ENCODE measurements at places on chromosomes 11 and 22.

DNA sequence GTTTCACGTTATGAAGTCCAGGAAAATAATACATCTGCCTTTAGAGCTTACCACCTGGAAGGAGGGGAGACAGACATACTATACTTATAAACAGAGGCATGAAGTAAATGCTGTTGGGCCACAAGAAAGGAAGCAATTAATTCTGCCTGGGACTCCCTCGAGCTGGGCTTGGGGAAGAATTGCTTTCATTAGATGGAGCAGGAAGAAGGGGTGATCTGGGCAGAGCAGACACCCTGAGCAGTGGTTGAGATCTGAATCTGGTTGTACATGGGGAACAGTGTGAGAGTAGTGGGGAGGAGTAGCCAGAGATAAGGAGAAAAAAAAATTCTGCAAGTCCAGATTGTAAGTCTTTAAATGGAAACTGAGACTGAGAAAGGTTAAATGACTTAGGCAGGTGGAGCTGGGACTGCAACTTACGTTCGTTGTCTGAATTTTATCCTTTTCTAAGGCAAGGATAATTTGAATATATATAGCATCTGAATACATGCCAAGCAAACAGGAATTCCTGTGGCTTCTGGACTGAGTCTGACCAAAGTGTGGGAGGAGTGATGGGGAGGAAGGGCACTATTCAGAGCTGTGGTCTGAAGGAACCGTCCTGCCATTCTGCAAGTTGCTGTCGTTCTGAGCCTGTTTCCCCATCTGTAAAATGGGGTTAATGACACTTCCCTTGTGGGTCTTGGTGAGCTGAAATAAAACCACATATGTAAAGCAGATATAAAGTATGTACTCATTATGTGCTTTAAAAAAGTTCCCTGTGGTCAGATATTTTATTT is 7.9 kb downstream of the NCAM1 start:
- no peak for DNase-seq

GRCh38 chr22:50399751-50400331 is 56.7 kb downstream of the PPP6R2 start:
- no peak for DNase-seq

DNA sequence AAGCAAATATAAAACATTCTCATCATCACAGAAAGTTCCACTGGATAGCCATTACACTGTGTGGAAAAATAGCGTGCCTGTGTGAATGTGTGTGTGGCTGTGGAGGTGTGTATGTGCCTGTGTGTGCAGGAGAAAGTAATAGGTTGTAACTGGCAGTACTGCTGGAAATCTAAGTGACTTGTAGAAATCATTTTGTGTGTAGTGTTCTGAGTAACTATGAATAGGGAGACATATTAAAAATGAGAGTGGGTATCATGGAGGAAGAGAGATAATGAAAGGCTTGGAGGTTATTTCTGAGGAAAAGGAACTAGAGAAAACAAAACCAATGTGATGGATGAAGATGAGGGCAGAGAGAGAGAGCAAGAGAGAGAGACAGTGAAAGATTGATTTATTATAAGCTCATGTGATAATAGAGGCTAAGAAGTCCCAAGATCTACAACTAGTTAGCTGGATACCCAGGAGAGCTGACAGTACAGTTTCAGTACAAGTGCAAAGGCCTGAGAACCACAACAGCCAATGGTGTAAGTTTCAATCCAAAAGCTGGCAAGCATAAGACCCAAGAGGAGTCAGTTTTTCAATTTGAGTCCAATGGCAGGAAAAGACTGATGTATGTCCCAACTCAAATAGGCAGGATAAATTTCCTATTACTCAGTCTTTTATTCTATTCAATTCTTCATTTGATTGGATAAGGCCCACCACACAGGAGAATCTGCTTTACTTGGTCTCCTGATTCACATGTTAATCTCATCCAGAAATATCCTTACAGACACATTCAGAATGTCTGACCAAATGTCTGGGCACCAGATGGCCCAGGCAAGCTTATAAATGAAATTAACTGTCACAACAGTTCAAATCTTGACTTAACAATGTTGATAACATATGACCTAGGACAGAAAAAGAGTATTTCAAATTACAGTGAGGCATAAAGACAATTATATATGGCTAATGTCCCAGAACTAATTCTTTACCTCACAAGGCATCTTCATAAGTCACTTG is 14.9 kb downstream of the KBTBD3 start:
- no peak for DNase-seq

- no peak for DNase-seq
Measured at GRCh38 chr11:103465555-103466140, 356.4 kb downstream of the DYNC2H1 start.

DNA sequence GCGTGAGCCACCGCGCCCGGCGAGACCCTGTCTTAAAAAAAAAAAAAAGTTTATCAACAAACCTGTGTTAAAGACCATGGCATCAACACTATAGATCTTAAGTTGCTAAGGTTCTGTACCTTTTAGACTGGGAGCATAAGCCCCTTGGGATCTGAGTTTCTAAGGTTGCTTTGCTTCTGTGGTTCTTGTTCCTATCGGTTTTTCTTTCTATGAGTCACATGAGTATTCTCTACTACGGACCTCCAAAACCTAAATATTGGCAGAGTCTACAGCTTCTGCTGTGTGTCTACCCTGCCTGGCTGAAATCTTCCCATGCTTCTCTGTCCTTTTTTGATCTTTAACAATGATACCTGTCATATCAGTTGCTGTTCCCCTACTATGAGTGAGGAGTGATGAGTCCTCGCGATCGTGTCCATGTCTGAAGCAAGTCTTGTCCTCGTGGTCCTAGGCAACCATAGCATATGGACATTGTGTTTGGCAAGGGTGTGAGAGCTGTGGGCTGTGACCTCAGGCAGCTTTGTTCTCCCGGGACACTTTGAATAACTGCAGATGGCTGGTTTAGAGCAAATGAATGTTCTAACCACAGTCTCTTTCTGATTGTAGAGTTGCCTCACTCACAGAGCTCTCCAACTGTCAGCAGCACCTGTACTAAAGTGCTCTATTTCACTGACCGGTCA is 9.0 kb upstream of the DLAT start:
- DNase-seq = no peak

GRCh38 chr11:6650980-6651379 is 4.6 kb downstream of the DCHS1 start:
- DNase-seq = no peak

GRCh38 chr11:12164061-12165014 is 53.9 kb downstream of the MICAL2 start:
- no peak for DNase-seq

DNA sequence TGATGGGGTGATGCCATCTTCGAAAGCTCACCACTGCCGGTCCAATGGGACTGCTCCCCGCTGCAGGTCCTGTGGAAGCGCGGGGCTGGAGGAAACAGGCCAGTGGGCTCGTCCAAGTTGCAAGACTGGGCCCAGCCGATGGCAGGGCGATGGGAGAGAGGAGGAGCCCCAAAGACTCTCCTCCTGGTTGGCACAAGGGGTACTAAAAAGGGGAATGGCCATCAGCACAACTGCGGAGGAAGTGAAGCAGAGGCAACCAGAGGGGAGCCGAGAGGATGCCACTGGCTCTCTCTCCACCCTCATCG is 357.1 kb downstream of the SHANK2 start:
- DNase-seq = no peak

DNA sequence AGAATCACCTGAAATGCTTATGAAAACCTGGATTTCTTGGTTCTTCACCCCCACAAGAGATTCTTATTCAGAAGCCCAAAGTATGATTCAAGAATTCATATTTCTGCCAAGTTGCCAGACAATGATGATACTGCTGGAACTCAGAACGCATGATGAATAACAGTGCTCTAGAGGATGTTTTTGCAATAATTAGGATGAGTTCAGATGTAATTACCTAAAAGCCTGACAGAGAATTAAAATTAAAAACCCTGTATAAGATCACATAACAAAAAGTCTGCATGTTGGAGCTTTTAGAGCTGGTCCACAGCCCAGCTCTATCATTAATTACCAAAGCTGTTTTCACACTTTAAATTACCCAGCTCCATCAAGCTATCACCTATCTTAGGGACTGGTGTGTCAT is 211.8 kb downstream of the LUZP2 start:
- DNase-seq = no peak

GRCh38 chr11:57269571-57270021 is 32.5 kb upstream of the APLNR start:
- DNase-seq = no peak

GRCh38 chr11:25769287-25769686 is 562.6 kb upstream of the ANO3 start:
- DNase-seq = no peak

GRCh38 chr22:40898850-40899357 is 37.0 kb upstream of the DNAJB7 start:
- DNase-seq = no peak

DNA sequence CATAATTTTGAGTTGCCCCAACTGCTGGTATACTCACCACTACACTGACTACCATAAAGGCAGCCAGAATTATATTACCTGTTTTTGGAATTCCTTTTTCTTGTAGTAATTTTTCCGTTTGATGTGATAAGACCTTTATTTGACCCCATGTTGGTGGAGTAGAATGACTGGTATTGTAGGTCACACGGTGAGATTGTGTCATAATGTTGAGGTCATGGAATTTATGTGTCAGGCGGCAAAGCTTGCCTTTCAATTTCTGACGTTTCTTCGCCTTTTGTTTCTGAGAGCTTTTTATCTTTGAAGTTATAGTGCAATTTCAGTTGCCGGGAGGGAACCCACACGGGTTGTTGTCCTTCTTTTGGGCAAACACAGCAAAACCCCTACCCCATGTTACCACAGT is 13.0 kb downstream of the OR52K1 start:
- DNase-seq = no peak

GRCh38 chr11:19432370-19433061 is 191.8 kb upstream of the E2F8 start:
- no peak for DNase-seq

DNA sequence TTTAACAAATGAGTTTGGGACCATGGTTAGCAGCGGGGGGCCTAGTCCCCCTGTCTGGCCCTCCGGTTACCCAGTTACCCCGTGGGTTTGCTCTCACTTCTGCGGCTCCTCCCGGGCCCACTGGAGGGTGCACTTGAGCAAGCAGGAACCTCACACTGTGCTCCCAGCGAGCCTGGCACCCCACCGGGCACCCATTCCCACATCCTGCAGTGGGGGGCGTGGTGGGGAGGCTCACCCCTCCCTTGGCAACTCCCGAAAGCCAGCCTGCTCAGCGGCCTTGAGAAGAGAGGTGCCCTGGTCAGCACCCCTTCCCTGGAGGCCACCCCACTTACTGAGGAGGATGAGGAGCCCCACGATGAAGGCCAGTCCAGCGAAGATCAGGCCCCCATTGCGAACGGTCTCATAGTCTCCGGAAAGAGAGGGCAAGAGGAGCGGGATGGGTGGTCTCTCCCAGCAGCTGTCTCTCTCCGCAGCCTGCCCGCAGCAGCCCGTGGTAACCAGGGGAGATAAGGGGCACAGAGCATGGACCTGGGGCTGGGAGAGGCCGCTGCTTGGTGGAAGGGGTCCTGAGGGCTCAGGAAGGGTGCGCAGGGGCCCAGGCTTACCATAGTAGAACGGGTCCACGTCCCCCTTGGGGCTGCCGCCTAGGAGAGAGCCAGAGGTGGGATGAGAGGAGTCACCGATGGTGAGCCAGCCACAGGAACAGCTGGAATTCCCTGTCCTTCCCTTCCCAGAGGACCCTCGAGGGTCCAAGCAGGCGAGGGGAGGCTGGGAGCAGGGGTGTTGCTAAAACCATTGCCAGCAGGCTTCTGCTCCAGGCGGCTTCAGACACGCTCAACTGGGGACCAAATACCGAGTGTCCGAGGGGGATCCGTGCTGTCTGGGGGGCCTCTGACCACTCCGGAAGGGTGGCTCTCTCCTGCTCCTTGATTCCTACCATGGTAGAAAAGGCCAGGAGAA is 2.2 kb downstream of the FXYD2 start:
- DNase-seq = peak; percentile 34

- DNase-seq = no peak
Measured at GRCh38 chr11:75986966-75987365, 172.0 kb downstream of the UVRAG start.

DNA sequence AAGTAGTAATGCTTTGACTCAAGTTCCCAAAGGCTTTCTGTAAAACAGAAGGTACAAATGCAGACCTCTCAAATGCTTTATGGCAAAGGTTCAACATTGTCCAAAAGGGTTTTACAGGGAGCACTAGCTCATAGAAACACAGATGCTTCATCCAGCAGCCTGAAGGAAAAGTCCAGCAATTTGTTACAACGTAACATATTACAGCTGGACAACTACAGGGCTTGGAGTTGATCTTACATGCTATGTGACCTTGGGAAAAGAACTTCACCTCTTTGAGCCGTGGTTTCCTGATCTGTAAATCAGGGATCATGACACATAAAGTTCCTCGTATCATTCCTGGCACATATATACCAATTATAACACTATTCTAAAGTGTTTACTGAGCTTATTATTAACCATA is 84.9 kb downstream of the DDIAS start:
- DNase-seq = no peak

GRCh38 chr11:88692306-88693086 is 355.0 kb upstream of the CTSC start:
- DNase-seq = no peak

DNA sequence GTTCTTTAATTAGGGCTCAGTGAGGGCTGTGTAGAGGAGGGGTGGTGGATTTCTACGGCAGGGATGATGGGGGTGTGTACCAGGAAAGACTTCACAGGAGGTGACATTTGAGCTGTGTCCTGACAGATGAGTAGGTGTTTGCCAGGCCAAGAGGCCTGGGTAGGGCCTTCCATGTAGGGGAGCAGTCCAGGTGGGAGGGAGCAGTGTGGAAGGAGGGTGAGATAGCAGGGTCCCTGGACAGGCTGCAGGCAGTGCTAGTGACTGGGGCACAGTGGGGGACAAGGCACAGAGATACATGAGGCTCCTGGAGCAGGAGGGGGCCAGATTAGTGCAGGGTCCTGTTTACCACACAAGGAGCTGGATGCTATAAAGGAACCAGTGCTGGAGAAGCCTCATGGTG is 147.9 kb upstream of the CADM1 start:
- no peak for DNase-seq

All from T-helper 9 cell (primary cell).